ENCODE measurements at places on chromosomes 12 and 14.

DNA sequence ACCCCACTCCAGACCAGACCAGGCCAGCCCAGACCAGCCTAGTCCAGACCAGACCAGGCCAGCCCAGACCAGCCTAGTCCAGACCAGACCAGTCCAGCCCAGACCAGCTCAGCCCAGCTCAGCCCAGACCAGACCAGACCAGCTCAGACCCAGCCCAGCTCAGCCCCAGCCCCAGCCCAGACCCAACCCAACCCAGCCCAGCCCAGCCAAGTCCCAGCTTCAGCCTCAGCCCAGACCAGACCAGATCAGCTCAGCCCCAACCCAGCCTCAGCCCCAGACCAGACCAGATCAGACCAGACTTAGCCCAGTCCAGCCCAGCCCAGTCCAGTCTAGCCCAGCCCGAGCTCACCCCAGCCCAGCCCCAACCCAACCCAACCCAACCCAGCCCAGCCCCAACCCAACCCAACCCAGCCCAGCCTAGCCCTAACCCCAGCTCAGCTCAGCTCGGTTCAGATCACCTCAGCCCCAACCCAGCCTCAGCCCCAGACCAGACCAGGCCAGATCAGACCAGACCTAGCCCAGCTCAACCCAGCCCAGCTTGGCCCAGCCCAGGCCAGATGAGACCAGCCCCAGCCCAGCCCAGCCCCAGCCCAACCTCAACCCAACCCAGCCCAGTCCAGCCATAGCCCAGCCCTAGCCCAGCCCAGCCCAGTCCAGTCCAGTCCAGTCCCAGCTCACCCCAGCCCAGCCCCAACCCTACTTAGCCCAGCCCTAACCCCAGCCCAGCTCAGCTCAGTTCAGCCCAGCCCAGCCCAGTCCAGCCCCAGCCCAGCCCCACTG is 204.7 kb downstream of the BCL11B start:
- DNase-seq: no peak

DNA sequence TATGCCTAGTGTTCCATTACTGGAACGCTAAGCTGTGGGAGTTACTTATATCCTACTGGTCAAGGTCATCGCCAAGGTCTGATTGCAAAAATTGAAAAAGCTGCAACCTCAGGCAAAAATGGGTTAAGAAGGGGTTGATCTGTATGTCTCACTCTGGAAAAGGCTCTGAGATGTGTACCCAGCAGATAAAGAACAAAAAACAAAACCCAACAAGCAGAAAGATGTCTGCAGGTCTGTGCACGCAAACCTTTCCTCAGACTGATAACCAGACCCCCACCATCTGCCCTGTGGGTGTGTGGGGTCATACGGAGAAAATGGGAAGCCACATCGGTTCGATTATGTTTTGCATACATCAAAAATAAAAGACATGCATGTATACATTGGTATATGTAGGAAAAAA is 56.4 kb downstream of the TESC start:
- no peak for DNase-seq

GRCh38 chr14:71049435-71050133 is 142.3 kb downstream of the PCNX1 start:
- DNase-seq: no peak

DNA sequence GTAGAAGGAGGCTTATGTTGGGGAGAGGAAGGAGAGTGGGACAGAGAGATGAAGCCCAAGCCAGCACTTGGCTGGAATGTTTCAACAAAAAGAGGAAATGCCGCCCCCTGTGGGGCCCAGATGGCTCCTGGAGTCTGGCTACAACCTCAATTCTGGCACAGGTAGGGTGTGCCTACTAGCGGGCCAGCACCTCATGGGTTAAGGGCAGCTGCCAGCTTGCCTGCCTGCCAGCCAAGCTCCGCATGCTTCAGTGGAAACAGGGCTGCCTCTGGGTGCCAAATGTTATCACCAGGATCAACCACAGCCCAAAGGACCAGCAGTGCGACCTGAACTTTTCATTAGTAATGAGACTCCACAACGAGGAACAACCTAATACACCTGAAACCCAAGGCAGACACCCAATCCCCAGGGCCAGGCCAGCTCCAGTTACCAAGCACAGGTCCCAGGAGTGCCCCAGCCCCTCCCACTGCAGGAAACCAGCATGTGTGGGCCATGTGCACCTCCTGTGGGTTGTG is 11.3 kb downstream of the RAB15 start:
- no peak for DNase-seq

DNA sequence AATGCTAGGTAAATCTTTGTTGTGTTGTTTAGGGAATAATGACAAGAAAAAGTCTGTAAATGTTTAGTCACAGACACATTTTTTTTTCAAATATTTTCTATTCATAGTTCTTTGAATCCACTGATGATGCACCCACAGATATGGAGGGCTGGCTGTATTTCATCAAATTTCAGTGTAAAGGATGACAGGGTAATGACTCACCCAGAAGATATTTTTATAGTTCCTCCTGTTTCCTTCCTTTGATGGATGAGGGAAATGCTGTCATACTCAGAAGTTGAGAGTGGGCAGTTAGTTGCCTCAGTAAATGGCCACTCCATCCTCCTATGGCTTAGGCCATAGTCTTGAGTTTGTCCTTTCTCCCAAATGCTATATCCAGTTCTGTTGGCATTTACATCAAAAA is 76.9 kb upstream of the REP15 start:
- peak; percentile 76 for DNase-seq

DNA sequence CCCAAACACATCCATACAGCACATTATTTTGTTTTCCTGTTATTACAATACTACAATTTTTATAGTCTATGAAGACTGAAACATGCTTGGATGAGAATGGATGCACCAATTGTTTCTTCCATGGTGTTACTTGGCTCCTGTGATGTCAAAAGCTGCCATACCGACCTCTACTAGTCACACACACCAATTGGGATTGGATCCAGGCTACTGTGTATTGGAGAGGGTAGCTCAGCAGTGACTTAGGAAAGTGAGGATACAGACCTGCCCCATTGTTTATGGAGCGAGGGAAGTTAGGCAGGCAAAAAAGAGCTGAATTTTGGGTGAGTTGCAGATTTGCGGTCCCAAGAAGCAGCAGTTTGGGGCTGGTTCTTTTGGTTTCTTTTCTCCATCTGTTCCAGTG is 30.8 kb upstream of the AKAP6 start:
- DNase-seq: no peak

- DNase-seq: no peak
Measured at GRCh38 chr14:79829405-79830166, 381.7 kb downstream of the DIO2 start.

GRCh38 chr14:92589213-92589852 is 75.8 kb downstream of the RIN3 start:
- no peak for DNase-seq

DNA sequence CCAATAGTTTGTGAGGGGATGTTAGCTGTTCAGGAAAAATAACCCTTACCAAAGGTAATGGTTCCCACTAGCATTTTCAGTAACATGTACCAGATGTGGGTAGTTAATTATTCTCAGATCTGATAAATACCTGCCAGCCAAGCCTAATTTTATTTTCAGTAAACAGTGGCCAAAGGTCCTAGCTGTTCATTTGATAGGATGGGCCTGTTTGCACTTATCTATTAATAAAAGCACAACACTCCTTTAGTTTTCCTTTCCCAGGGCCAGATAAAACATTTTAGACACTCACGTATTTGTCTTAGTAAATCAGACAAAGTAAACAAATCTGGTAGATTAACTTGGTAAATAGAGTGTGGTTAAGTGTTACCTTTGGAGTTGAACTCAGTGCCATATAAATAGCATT is 345.1 kb downstream of the RAD51B start:
- no peak for DNase-seq

DNA sequence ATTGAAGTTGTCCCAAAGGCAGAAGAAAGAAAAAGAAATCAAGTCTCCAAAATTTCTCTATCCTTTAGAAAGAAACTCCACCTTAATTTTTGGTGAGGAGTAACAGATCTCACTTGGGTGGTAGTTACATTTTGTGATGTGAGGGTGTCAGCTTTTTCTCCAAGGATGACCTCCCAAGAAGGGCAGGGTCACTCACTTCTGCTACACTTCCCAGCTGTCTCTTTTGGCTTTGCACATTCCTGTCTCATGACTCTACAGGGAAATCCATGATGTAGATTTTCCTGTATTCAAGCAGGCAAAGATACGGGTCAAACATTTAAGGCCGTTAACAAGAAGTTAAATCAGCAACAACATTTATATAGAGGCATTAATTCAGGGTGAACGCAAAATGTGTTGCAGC is 1016.4 kb downstream of the NRXN3 start:
- DNase-seq: no peak

DNA sequence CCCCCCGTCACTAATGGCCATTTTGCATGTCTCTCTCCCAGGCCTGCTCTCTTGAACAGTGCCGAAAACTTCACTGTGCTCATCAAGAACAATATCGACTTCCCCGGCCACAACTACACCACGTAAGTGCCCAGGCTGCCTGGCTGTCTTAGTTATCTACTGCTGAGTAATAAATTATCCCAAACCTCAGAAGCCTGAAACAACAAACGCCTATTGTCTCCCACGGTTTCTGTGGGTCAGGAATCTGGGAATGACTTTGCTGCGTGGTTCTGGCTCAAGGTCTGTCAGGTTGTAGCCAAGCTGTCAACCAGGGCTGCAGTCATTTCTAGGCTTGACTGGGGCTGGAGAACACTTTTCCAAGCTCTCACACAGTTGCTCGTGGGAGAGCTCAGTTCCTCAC is 32.6 kb downstream of the P2RX7 start:
- no peak for DNase-seq

DNA sequence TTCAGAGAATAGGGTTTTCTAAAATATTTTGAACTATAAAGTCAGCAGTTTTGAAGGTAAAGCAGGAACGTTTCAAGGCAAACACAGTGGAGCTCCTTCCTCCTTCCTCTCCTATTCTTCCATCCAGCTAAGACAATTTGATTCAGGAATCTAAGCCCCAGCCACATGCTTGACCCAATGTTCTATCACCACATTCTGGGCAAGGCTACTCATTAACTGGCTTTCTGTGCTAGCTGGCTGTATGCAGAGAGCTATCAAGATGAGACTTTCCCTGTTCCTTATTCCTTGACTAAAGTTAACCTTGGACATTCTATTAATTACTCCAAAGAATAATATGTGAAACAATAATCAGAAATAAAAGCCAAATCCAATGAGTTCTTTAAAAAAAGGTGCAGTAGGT is 266.9 kb downstream of the NOVA1 start:
- DNase-seq: no peak

DNA sequence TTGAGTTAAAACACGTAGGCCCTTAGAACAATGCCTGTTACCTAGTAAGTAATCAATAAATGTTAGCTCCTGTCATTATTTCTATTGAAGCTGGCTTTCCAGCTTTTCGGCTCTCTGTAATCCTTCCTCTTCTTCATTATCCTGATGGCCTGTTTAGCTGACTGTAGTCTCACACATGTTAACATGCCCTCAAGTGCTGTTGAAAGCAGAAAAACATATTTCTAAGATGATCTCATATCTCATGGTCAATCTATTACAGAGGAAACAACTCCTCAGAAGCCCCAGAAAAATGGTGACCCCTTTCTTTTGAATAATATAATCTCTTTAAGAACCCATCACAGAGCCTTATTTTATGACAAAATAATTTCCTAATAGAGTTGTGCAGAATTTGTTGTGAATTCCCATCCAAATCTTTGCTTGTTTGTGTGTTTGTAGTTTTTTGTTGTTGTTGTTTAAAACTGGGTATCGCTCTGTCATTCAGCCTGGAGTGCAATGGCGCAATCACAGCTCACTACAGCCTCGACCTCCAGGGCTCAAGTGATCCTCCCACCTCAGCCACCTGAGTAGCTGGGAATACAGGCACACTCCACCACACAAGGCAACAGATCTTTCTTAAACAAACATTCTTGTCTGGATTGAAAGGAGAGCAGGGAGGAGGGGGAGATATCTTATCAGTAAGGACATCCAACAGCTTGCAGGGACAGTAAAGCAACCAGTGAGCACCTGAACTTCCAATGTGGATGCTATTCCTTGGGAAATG is 242.5 kb upstream of the CAND1 start:
- DNase-seq: no peak

GRCh38 chr12:2194571-2194970 is 141.8 kb downstream of the CACNA1C start:
- no peak for DNase-seq

DNA sequence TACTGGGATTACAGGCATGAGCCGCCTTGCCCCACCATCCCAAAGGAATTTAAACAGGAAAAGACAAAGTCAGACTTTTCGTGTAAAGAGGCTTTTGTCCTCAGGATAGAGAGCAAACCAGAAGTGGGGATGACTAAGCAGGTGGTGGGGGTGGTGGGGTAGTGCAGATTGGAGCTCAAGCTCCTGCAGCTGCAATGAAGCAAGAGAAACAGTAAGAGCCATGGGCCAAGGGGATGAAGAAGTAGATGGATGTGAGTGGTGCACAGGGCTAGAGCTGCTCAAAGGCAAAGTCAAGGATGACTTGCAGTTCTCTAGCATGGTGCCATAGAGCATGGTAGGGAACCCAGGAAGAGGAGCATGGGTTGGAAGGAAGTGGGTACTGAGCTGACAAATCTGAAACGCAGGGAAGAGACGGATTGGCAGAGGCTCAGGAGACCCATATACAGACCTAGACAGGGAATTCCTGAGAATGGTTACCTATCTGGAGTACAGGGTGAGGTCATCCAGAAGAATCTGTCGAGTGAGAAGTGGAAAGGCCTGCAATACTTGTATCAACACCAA is 11.4 kb upstream of the RNF34 start:
- peak; percentile 69 for DNase-seq

GRCh38 chr12:79897617-79898016 is 37.3 kb downstream of the PPP1R12A start:
- DNase-seq: peak; percentile 98

DNA sequence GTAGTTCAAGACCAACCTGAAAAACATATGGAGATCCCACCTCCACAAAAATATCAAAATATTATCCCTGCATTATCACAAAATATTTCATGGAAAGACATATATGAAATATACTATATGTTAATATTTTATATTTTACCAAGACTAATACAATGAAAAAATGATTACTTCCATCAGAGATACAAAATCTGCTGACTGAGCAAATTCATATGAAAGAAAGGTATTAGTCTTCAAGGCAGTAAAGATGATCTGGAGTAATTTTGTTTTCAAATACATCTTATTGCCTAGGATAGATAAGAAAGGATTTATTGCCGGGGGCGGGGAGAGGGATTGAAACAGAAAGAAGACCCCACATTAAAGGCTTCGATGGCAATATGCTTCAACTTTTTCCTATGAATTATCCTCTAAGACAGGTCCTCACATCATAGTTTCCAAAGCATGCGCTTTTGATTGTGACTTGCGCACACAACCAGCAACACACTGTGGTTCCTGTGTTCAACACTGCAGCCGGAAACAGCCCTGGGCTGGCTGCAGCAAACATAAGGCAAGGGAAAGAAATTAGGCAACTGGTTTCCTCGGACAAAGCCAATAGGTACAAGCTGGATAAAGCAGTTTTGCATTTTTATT is 83.2 kb downstream of the SPPL3 start:
- no peak for DNase-seq

All from GM04503 (cell line).